ENCODE measurements at places on chromosomes 5 and 9.

DNA sequence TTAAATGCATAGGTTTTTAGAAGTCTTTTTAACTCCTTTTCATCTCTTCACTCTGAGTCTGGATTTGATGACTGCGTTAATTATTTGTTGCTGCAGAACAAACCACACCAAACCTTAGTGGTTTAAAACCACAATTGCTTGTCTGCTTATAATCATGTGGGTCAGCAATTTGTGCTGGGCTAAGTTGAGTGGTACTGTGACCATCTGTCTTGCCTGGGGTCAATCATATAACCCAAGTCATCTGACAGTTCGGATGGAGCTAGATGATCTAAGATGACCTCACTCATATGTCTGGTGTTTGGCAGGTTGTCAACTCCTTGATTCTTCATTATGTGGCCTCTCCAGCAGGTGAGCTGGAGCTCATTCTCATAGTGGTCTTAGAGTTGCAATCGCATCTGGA, 219.1 kb upstream of the ELAVL2 start:
- no peak for DNase-seq

DNA sequence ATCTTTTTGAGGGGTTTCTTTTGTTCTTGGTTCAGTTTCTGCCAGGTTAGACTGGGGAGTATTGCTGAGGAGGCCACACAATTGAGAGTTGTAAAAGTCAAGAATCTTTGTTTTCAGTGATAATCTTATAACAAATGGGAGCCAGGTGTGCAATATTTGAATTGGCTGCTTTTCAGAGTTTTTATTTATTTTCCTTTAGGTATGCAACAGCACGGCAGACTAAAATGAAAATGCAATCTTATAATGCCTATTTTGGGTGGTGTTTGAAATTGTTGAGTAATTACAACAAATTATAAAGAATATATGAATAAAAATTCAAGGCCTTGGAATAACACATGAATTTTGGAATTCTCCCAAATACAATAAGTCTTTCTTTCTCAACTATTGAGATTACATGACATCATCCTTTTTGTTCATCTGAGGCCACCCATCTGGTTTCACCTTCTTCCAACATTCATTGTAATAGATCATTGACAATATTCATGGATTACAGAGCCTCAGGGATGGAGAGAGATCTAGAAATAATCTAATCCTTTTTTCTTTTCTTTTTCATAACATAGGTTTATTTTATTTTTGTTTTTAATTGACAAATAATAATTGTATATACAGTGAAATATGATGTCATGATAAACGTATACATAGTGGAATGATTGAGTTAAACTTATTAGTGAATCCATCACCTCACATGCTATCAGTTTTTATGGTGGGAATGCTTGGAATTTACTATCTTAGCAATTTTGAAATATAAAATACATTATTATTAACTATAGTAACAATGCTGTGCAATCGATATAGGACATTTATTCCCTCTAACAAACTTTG, 1061.0 kb downstream of the NR2F1-AS1 start:
- no peak for DNase-seq

- no peak for DNase-seq
These were observed 17.6 kb downstream of the C9orf43 start for GRCh38 chr9:113428062-113428615.

DNA sequence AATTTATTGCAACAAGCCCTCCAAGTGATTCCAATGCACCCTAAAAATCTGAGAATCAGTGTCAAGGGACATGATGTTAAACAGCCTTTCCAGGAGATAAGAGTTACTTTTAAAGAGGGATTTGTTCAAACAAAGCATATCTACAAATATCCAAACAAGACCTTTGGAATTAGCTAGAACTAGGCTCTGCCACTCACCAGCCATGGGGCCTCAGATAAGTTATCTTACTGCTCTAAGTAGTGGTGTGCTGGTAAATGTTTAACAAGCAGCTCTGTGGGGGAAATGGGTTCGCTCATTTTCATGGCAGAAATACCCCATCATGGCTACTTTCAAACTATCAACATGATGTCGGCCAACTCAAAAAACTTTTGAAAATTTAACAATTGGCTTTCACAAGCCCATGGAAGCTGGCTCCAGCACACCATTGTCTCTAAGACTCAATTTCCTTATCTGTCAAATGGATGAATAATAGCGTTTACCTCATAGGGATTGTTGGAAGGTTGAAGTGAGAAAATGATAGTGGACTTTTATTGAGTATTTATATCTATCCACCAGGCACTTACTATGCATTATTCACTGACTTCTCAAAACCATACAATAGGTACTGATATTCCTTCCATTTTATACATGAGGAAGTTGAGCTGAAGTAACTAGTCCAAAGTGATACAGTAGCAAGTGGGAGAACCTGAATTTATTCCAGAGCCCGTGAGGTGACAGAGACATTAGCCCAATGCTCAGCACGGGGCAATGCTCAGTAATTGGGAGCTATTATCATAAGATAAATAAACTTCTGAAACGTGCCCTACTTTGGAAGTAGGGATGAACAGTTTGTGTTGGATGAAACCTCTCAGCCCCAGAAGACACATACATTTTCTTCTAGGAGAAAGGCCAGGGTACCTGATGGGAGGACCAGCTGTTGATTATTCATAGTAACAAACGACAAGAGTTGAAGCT, 43.2 kb downstream of the SH3RF2 start:
- no peak for DNase-seq

DNA sequence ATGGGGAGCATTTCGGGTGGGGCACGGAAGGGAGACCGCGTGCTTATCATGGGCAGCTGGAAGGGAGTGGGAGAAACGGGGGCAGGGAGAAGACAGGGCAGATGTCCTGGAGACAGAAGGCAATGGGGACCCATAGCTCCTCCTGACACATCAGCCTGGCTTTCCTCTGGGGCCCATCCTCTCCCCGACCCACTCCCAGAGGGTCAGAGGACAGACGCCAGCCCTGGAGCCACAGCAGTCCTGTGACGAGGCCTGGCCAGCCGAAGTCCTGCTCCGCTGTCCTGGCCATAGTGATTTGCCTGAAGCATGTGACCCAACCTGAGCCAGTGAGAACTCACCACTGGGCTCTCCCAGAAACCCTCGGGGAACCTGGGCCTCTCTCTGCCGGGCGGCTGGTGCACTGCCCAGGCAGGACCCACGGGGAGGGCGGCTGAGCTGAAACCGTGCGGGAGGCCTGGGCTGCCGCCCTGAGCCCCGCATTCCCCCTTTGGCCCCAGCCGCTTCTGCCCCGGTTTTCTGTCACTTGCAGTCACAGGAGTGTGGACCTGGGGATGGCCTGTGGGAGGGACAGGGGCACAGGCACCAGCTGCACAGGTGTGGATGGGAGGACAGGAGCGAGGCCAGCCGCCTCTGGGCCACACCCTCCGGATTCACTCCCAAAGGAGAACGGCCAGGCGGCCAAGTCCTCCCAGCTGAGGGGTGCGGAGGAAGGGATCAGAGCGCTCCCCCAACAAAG, 19.8 kb downstream of the ADAMTS2 start:
- no peak for DNase-seq

DNA sequence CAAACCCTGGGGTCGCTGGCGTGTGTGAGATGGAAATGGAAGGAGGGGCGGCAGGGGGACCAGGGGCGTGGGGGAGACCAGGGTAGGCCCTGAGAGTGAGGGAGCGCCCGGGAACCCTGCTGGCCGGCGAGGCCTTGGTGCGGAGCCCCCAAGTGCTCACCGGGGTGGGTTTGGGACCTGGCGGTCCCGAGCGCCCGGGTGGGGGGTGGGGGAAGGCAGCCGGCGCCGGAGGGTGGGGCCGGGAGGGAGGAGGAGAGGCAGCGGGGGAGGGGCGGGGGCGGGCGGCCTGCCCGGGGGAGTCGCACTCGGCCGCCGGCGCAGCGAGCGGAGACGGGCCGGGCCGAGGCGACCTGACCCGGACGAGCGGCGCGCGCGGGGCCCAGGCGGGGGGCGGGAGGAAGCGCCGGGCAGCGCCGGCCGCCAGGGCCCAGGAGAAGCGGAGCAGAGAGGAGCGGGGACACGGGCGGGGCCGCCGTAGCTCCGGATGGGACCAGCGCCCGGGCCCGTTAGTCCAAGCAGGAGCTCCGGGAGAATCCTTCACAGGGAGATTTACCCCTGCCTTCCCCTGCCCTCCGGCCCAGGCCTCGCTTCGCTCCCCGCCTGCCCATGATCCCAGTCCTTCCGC, at the start of gene NPR2:
TSS of gene NPR2 (plus strand) at position 295 of the 625 bp plus-strand sequence. CDS start 818 bp downstream, outside the sequence.
- DNase-seq: peak; percentile 55

DNA sequence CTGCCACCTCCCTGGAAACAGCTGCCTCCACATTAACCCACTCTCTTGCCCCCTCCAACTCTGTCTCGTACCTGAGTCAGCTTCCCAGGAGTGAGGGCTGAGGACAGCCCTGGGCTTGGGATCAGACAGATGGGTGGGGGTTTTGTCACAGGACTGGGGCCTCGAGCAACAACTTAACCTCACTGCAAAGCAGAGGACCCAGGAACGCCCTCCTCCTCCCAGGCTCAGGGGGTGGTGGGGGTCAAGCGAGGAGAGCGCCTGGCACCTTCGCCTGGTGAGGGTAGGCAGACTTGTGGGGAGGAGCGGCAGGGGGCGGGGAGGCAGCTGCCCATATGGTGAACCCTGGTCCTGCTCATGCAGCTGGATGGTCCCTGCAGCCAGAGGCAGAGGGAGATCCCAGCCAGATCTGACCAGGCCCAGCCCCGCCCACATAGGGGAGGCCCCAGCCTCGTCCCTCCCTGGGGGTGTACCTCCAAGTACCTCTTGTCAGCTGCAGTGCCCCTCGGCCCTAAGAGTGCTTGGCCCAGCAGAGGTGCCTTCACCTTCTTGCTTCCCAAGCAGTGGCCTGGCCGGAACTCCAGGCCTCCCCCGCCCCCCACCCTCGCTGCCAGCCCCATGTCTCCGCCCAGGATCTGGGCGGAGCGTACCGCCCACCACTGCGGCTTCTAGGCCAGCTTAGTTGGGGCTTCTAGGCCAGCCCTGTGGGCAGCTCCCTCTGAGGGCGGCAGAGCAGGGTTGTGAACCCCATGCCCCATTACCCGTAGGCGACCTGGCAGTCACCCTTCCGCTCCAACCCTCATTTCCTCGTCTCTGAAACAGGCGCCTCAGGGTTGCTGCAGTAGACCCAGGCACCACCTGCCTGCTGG, at the start of gene SARDH:
TSS of gene SARDH (minus strand) at position 579 of the 866 bp plus-strand sequence. CDS start 4,179 bp downstream, outside the sequence.
- DNase-seq: peak; percentile 20

- no peak for DNase-seq
These were observed 138.6 kb upstream of the RAD23B start for GRCh38 chr9:107144475-107144874.

GRCh38 chr9:93200989-93201334, 17.0 kb downstream of the WNK2 start:
- no peak for DNase-seq

- no peak for DNase-seq
These were observed 21.0 kb upstream of the EPB41L4A start for GRCh38 chr5:112440031-112440430.

DNA sequence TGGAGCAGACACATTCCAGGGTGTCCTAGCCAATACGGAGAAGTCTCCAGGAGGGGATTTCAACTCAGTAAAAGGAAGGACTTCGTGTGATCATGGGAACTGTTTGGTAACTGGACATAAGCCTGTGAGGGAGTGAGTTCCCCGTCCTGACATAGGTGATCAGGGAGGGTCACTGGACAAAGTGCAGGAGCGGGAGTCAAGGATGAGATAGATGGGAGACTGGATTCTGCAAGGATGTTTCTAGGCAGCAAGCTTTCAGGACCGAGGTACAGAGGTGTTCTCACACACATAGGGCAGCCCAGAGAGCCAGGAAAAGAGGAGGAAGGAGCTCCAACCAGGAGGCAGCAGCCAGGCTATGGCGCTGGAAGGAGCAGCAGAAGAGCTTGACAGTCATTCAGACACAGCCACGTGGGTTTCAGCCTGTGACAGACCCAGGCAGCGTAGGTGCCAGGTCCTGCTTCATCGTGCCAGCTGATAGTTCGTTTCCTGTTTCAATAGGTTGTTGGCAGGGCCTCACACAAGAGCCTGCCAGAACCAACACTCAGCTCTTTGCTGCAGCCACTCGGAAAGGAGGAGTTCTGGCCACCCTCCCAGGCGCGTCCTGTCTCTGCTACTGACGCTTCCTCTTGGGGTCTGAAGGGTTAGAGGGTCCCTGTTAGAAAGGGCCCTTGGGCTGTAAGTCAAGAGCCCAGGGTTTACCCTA, 84.1 kb downstream of the AMBP start:
- peak; percentile 33 for DNase-seq

All from fibroblast of skin of right biceps (primary cell).